Stimulated activated CD4-positive, alpha-beta T cell treated with anti-CD3 and anti-CD28 coated beads, Interleukin-2, amount 100 ng/mL, for 48 hours (primary cell): ENCODE measurements at places on chromosomes 12 and 14.

- DNase-seq = peak; percentile 13
Measured at GRCh38 chr14:56195704-56196103, 77.5 kb downstream of the PELI2 start.

DNA sequence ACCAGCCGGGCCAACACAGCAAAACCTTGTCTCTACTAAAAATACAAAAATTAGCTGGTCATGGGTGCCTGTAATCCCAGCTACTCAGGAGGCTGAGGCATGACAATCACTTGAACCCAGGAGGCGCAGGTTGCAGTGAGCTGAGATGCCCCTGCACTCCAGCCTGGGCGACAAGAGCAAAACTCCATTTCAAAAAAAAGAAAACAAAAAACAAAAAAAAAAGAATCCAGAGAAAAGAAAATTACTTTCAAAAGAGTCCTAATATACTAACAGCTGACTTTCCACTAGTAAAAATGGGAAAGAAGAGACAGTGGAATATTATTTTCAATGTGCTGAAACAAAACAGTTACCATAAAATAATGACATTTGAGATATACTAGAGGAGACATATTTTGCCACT, 8.3 kb upstream of the INSM2 start:
- DNase-seq = no peak

GRCh38 chr12:117662620-117663395, 301.4 kb upstream of the NOS1 start:
- DNase-seq = no peak

DNA sequence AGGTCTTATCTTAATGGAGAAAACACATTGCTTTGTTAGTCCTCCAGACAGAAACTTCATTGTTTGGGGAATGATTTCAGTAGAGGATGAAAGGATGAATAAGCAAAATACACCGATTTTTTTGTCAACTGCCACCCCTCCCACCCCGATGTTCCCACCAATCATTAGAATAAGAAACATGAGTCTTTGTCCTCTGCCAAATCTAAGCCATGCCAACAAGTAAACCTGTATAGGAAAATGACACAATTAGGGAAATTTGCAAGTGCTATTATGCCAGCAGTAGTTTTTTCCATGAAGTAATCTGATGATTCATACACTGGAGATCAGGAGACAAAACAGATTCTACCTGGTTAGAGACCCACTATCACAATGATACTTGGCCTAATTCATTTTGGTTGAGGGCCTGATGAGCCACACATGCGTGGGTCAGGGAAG, 35.9 kb downstream of the FLRT2 start:
- no peak for DNase-seq

DNA sequence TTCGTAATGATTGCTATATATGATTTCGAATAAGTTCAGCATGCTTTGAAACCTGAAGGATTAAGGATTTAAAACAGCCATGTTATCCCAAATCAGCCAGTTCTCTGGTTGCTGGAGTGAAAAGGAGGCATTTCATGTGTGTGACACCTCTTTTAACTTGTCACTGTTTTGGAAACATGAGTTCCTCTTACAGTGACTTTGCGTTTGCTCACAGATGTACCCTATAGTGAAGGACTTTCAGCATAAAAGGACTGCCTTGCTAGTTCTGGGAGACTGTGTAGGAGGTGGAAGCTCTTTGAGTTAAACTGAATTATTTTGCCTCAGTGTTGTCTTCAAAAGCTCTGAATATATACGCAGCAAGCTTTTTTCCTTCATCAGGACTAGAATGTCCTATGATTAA, 7.6 kb downstream of the RNASE11 start:
- DNase-seq = no peak

DNA sequence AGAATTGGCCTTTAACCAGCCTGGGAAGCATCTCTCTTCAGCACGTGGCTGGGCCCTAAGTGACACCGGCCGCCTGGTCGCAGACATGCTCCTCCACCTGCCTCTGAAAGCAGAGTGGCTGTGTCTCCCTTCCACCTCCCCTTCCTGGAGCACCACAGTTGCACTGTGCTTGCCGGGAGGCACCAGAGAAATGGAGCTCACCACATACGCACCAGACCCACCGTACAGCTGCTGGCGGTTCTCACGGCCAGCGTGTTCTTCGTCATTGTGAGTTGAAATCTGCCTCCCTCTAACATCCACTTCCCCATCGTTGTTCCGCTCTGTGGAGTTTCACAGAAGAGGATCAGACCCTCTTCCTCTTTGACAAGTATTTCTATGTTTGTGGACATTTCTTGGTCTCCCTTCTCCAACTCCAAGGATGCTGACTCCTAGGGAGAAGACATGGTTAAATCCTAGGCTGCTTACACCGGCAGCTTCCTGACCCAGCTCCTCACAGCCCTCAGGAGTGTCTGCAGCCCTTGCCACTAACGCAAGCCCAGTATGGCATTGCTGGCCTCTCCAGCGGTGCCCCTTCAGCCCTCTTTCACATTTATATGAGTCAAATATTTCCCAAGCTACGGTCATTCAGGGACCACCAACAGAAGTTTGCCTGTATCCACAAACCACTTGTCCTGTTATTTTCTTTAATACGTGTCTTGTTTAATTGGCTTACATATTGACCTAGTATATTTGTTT, 11.5 kb upstream of the KRT5 start:
- DNase-seq = no peak

DNA sequence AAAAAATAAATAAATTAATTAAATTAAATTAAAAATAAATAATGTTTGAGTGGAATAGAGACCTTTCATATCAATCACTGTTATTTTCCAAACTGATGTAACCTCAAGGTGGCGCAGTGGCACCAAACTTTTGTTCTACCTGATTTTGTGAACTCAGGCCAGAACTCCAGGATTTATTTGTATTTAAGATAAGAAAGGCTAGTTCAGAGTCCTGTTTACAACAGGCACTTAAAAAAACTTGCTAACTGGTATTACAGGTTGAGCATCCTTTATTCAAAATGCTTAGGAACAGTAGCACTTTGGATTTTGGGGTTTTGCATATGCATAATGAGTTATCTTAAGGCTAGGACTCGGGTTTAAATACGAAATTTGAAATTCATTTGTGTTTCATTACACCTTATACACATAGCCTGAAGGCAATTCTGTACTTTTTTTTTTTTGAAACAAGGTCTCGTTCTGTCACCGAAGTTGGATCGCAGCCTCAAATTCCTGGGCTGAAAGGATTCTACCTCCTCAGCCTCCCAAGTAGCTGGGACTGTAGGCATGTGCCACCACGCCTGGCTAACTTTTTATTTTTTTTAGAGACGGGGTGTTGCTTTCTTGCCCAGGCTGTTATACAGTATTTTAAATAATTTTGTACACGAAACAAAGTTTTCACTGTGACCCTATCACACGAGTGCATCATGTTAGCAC, 32.4 kb downstream of the YY1 start:
- DNase-seq = peak; percentile 15

DNA sequence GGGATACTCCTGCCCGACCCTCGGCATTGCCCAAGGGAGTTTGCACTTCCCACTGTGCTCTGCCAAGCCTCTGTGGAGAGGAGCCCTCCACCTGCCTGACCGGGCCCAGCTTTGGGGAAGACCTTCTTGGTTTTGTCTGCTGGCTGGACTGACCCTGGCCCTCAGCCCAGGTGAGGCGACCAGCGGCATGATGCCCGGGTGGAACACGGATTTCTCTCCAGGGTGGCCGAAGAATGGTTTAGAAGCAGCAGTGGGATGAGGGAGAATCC, 15.6 kb downstream of the ZBTB42 start:
- no peak for DNase-seq

GRCh38 chr12:31362759-31363415, 36.9 kb upstream of the SINHCAF start:
- DNase-seq = no peak

GRCh38 chr12:42568952-42569915, 20.3 kb downstream of the PRICKLE1 start:
- no peak for DNase-seq

- no peak for DNase-seq
Measured at GRCh38 chr14:105930572-105930971, 404.2 kb downstream of the TMEM121 start.

DNA sequence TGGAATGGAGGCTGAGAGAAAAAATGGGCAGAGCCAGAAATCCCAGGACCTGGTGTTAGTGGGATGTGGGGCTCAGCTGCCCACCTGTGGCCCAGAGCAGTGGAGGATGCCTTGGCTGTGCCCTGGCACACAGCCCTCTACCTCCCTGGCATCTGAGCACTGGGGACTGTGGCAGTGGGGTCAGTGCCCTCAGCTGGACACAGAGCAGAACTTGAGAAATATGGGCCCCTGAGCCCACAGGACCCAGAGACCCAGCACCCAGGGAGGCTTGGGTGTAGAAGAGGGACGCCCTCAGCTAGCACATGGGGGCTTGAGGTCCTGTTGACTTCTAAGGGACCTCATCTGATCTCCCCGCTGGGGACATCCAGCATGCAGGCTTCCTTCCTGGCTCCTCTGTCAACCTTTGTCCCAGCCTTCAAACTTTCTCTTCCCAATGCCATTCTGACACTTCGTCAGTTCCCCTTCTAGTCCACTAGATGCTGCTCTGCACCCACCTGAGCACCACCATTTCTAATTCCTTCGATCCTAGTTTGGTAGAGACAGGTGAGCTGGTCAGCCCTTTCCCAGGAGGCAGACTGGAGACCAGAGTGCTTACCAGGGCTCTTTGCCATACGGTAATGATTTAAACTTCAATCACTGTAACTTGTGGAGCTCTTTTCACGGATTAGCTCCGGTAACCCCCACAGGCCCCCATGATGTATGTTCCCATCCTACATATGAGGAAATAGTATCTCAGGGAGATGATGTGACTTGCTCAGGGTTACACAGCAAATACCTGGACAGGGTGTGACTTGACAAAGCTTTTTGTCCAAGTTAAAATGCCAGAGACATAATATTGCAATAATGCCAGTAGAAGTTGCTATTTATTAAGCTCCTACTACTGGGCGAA, 143.7 kb downstream of the ASCL4 start:
- no peak for DNase-seq

DNA sequence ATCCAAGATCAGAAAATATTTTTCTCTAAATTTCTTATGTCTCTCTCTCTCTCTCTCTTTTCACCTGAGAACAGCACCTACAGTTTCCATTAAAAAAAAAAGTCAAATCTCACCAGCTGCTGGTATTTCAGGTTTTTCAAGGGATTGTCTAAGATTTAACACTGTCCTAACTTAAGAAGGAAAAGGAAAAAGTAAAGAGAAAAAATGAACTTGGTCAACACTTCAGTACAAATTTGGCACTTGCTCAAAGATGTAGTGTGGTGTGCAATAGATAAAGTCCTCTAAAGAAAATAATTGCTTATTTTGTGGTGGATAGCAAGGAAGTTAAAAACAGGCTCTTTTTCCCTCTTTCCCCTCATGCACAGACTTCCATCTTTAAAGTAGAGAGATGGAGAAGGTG, 416.2 kb downstream of the SOX5 start:
- no peak for DNase-seq

DNA sequence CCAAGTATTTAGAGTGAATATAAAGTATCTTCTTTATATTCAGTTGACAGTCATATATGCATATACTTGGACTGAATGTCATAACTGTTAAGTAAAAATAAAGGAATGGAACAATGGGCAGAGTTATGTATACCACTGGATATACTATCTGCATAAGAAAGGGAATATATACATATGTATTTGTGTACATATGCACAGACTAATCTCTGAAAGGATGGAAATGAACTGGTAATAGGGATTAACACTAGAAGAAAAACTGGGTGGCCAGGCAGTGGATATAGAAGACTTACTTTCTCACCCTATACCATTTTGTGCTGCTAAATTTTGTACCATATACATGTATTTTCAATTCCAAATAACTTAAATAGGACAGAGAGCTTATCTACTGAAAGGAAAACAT, 200.1 kb downstream of the MED13L start:
- no peak for DNase-seq

DNA sequence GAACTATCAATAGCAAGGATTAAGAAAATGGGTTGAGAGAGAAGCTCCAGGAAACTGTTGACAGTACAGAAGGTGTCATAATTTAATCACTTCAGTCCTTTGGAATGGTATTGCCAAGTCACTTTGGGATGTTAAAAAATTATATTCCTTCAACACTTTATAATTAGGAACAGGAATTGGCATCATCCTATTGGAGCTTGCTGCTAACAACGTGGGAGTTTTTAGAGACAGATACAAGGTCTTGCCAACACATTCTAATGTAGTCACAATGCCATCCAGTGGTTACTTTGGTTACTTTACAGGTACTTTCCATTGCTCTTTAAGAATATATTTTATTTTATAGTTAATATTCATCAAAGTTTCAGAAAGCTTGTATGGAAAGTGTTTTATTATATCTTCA, 310.1 kb downstream of the SYT1 start:
- DNase-seq = no peak

GRCh38 chr12:80273144-80273543, 170.9 kb upstream of the PTPRQ start:
- DNase-seq = no peak

DNA sequence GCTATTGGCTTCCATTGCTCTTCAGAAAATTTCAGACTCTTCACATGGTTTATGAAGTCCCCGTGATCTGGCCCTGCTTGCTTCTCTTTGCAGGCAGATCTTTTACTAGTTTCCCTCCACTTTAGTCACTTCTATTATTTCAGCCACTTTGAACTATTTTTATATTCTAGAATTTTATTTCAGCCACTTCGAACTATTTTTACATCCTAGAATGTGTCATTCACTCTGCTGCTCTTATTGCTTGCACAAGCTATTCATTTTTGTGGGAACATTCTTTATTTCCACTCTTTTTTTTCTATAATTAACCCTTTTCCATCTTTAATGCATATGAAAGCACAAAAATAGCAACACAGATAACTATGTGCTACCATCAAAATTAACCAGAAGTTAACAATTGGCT, 24.5 kb downstream of the TSHR start:
- no peak for DNase-seq
